Thymus (tissue), 14 donors: ENCODE measurements at places on chromosomes 4 and X.

DNA sequence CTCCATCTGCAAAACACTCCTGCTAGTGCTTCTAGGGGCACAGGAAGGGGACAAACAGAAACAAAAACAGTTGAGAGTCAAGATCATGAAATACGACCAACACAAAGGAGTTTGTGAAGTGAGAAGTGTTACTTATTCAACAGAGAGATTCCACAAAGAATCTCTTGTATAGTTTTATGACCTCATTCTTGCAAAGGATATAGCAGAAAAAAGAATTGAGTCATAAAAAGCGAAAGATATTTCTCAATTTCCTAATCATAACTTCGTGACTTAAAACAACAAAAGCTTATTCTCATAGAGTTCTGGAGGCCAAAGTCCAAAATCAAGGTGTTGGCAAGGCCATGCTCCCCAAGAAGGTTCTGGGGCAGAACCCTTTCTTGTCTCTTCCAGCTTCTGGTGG is 40.7 kb downstream of the TIGD4 start:
- DNase-seq: no peak

GRCh38 chr4:17082186-17082585 is 183.7 kb upstream of the LDB2 start:
- DNase-seq: no peak

GRCh38 chrX:33086886-33087285 is 124.5 kb downstream of the DMD start:
- no peak for DNase-seq

DNA sequence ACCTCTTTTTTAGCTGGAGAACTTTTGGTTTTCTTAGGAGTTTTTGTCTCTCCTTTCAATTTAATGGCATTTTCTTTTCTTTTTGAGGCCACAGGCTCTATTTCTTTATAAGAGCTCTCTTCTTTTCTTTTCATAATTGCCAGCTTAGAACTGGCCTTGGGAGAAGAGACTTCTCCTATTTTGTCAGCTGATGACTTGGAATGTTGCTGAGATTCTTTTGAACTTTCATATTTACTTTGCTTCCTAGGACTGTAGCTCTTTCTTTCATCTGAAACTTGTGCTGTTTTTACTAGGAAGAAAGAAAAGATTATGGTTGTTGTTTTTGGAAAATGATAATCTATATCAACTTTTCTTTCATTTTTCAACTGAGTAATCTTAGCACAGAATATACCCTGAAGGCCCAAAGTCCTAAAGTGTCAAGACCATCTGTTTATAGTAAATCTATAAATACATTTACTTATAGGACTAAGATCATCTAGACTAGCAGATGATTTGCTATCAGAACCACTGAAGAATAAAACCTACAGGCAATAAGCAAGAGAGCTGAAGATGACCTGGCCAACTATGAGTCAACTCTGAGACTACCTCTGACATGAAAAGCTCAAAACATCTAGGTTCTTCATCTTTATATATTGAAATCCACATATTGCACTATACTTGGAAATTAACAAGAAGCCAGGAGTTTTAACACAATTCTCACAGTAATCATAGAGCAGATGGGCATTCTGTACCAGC is 45.6 kb downstream of the RFC1 start:
- DNase-seq: no peak

GRCh38 chrX:133448512-133449076 is 33.3 kb upstream of the GPC4 start:
- DNase-seq: no peak

GRCh38 chr4:67546004-67546356 is 677 bp upstream of the CENPC start:
- no peak for DNase-seq

- DNase-seq: peak; percentile 12
Observed at GRCh38 chrX:4547213-4547836, 833.9 kb upstream of the PRKX start.

DNA sequence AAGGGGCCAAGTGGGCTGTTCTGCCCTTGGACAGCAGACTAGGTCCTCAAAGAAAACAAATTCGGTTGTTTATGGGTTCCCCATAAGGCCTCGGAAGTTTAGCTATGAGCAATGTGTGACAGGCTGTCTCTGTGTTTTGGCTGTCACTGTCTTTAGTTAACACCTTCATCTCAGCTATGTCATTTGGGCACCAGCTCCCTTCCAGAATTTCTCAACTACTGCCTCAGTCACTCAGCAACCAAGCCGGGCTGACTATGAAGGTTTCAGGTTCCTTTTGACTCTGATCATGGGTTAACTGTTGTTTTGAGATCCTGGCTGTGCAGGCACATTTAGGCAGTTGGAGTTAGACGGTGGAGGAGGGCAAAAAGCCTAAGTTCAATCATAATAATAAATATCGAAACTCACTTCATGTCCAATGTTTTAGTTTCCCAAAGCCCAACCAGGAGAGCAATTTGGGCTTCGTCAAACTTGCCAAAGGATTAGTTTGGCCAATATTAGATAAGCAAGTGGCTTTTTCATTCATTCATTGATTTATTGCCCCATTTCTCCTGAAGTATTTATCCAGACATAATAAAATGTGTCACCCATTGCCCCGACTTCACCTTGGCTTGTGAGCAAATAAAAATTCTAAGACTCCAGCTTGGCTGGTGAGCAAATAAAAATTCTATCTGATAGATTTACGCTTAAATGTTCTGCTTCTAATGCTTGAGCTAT is 9.1 kb upstream of the PAGE1 start:
- DNase-seq: no peak

- DNase-seq: peak; percentile 5
Observed at GRCh38 chr4:54566608-54567007, 91.1 kb upstream of the KIT start.

DNA sequence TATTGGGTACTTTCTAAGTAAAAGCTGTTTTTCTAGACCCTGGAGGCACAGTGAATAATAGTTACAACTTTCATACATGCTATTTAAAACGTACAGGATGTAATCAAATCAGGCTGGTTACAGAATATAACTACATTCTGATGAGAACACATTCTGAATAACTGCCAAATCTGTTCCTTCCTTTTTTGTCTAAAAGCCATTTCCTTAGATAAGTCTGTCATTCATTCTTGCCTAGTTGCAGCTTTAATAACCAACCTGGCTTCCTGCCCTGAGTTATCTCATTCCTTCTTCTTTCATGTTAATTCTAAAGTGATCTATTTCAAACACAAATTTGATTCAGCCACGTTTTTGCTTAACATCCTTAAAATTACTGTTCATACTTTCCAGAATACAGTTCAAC is 189.7 kb upstream of the ITM2A start:
- DNase-seq: no peak

GRCh38 chr4:133320576-133321170 is 171.6 kb downstream of the PCDH10 start:
- DNase-seq: peak; percentile 18

- DNase-seq: no peak
Observed at GRCh38 chr4:165369522-165369921, 9.3 kb upstream of the CPE start.

GRCh38 chr4:271492-272103 is 33.7 kb downstream of the ZNF732 start:
- DNase-seq: no peak

DNA sequence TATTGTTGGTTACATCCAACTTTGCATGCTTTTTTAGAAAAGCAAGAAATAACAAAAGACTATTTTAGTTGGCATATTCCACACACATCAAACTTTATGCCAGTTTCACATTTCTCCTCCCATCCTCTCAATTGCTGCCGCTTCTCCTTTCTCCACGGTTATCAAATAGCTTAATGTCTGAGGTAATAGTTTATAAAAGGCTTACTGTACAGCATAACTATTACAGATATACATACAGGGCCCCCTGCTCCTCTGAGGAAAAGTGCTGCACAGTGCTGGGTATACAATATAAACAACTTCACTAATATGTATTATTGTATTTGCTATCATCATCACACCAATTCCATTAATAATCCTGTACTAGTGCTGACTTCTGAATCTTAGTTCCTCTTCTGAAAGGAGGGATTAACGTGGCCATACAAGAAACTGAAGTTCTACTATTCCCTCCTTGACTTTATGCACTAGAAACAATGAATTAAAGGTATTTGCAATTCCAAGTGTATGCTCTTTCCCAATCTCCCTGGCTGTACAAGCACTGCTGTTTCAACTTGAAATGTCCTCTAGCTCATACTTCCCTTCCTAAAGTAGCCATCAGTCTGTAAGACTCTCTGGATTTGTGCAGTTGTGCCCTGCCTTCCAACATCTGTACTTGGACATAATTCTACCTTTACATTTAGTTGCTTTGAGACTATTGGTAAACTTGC is 2.5 kb downstream of the CCNI start:
- no peak for DNase-seq

- no peak for DNase-seq
Observed at GRCh38 chr4:131388277-131388676, 1760.8 kb upstream of the PCDH10 start.

GRCh38 chr4:87354168-87355102 is 31.8 kb upstream of the HSD17B13 start:
- no peak for DNase-seq

GRCh38 chr4:48296365-48296764 is 26.7 kb upstream of the TEC start:
- no peak for DNase-seq

DNA sequence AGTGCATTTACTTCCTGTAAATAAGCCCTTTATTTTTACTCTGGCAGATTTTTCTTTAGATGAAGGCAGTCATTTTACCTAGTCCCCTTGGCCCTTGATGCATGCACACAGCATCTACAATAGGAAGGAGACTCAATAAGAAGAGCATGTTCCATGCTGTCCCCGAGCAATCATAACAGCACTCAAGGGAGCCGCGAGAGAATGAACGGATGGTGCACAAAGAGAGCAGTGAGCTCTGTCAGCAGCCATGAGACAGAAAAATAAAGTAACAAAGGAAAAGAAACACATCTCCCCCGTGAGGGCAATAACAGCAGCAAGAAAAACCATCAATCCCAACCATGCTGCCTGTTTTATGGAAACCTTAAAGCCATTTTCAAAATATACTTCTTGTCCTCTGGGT is 11.9 kb downstream of the SMIM31 start:
- no peak for DNase-seq

GRCh38 chrX:130144509-130144908 is 21.1 kb downstream of the AIFM1 start:
- no peak for DNase-seq

DNA sequence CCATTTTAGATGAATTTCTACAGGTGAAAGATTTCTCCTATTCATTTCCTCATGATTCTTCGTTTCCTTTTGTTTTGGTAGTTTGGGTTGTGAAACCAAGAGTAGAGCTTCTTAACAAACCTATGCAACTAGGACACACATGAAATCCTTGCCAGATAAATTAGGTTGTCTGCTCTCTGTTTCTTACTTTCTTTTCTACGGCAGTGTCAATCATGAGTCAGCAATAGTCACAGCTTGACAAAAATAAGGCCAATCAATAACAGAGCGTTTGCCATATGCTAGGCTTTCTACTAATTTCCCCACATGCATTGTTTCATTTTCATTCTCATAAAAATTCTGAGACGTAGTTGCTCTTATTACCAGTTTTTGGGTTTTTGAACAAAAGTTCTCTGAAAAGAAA is 20.3 kb downstream of the CLRN2 start:
- no peak for DNase-seq

DNA sequence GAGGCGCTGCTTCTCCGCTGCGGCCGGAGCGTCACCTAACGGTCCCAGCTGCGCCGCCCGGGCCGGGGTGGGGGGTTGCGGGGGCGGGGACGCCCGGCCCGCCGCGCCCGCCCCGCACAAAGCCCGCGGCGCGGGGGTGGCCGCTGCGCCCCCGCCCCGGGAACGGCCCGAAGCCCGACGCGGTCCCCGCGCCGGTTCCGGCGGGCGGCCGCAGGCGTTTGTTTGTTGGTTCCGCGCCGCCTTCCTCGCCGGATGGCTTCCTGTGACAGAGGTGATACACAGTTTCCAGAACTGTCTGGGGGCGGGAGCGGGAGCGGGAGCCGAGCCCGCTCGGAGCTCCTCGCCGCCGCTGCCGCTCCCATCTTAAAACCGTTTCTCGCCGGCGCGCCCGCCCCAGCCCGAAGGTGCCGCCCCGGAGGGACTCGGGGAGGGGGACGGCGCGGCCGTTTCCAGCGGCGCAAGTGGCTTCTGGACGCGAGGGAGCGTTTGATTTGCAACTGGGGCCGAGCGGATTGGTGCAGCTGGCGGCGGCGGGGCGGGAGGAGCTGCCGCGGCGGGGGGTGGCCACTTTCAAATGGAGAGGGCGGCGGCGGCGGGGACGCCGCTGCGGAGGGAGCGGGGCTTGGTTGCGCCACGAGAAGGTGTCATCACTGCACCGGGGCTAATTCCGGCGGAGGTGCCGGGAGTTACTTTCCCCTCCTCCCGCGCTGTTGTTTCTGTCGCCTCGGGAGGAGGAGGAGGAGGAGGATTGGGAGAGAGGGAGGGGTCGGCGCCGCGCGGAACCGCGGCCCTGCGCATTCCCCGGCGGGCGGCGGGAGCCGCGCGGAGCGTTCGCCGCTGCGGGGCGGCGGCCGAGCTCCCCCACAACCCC is 2.3 kb downstream of the JADE1 start:
- DNase-seq: peak; percentile 86

- DNase-seq: no peak
Observed at GRCh38 chr4:87529187-87529586, at the start of gene SPARCL1. SPARCL1 (minus strand) TSS chr4:87529376; CDS start chr4:87499574, 29,802 bp downstream.

- DNase-seq: no peak
Observed at GRCh38 chr4:73967866-73968265, 14.0 kb downstream of the PF4 start.

DNA sequence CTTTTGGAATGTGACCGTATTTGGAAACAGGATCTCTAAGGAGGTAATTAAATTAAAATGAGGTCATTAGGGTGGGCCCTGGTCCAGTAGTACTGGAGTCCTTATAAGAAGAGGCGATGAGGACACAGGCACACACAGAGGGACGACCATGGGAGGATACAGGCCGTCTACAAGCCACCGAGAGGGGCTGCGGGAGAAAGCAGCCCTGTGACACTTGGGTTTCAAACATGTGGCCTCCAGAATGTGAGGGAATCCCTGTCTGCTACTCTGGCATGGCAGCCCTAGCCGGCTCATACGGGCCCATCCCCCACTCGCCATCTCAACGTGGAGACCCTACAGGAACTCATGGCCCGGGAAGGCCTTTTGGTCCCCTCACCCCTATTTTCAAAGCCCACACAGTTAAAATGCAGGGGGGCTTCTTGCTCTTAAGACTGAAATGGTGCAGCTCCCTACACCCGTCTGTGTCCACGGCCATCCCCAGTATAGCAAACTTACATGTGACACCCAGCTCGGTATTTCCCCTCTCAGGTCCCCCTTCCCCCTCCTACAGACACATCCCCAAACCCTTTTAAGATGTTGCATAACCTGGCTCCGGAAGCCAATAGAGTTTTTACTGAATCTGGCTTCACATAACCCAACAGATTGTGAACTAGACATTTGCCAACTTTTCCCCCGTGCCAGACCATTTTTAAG is 124.1 kb upstream of the TBL1X start:
- DNase-seq: peak; percentile 64

DNA sequence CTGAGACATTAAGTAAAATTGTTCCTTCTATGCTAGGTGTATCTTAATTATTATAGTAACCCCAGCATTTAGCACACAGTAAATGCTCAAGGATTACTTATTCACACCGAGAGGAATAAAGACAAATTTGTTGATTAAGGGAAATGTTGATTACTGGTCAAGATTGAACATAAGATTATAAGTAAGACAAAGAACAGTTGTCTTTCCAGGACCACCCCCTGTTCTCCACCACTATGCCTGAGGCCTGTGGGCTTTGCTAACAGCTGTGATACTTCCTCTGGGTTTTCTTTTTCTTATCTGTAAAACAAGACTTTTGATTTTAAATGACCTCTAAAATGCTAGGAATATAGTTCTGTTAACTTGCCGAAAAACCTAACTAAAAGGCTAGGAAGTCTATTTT is 128.0 kb downstream of the DCLK2 start:
- DNase-seq: no peak

GRCh38 chr4:55110131-55110530 is 15.3 kb downstream of the KDR start:
- DNase-seq: no peak
